ENCODE measurements at places on chromosomes 12 and 14.

- DNase-seq, result no peak
Measured at GRCh38 chr14:34685819-34686428, 28.5 kb downstream of the CFL2 start.

DNA sequence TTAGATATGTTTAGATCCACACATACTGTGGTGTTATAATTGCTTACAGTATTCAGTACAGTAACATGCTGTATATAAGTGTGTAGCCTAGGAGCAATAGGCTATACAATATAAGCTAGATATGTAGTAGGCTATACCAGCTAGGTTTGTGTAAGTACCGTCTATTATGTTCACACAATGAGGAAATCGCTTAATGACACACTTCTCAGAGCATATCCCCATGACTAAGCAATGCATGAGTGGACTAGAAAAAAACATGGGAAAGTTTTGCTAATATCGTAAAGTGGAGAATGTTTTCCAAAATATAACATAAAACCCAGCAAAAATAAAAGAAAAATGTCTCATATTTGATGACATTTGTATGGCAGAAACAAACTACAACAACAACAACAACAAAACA, 27.3 kb downstream of the AKAP3 start:
- no peak for DNase-seq

DNA sequence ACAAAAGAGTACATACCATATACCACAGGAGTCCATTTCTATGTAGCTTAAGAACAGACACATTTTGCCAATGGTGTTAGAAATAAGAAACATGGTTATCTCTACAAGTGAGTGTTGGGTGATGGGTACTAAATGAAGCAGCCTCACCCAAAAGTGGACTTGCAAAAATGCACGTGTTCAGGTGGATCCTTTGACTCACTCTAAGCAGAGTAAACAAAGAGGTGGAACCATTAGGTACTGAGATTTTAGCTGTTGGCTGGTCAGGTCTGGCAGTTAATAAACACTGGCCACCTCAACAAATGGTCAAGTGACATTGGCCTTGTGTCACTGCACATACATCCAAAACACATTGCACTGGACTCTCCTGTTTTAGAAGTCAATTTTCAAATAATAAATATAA, 27.6 kb downstream of the EVL start:
- no peak for DNase-seq

- no peak for DNase-seq
Measured at GRCh38 chr12:113075137-113075683, 18.7 kb downstream of the DTX1 start.

- no peak for DNase-seq
Measured at GRCh38 chr12:113333877-113334785, 778 bp downstream of the SLC8B1 start.

Data from skeletal muscle cell (primary cell).